ENCODE measurements at places on chromosomes 5 and 9. TPM values are rescaled to one million over a fixed set of nuclear protein-coding genes. Genes with fewer than 3 reads are reported as not detected.
A peak's percentile ranks its signal among the peaks of the same experiment; 100 is the strongest.

ABCA1 gene
- total RNA-seq: 58.3 TPM

DNAJB5 gene
- 89.7 TPM for total RNA-seq

DBN1 gene
- 160 TPM for total RNA-seq

OSTF1 gene
- total RNA-seq: 29.3 TPM

TERT gene
- total RNA-seq: not detected

SPAG8 gene
- total RNA-seq: 2.0 TPM

ADAMTSL2 gene
- total RNA-seq: 3.5 TPM

ABO gene
- total RNA-seq: 0.33 TPM

CARD19 gene
- total RNA-seq: 73.7 TPM

TXNDC8 gene
- not detected for total RNA-seq

AMBP gene
- total RNA-seq: not detected

SLC6A18 gene
- not detected for total RNA-seq

DNA sequence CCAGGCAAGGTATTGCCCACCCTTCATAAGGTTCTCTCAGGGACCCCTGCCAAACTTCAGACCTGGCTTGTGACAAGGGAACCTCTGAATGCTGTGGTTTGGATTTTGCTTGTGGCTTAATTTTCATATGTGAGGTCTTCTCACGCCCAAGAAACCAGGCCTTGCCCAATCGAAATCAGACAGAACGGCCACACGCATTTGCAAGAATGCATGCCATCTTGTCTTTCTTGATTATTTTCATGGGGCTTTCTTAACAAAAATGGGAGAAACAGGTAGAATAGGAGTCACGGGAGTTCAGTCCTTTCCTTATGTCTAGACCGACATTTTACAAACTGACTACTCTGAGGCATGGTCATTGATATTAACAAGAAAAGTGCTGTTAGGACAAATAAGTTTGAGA, 170.2 kb upstream of the PAPPA start:
- H3K4me3 ChIP-seq: no peak overlapping the region
- no peaks in the 10 kb centered on the region for H3K36me3 ChIP-seq
- DNase-seq: no peak
- no peaks in the 10 kb centered on the region for H3K27me3 ChIP-seq
- H3K27ac ChIP-seq: no peak overlapping the region

GRCh38 chr9:98973576-98973975, 29.9 kb downstream of the COL15A1 start:
- no peak for DNase-seq
- H3K4me1 ChIP-seq: peaks cover 70% of the 10 kb centered on the region
- no peaks in the 10 kb centered on the region for H3K36me3 ChIP-seq
- peak overlapping the region; percentile 87 for H3K27ac ChIP-seq
- H3K4me3 ChIP-seq: no peak overlapping the region
- no peaks in the 10 kb centered on the region for H3K27me3 ChIP-seq

- no peak for DNase-seq
- H3K36me3 ChIP-seq: no peaks in the 10 kb centered on the region
- peaks cover 52% of the 10 kb centered on the region for H3K4me1 ChIP-seq
- H3K27me3 ChIP-seq: no peaks in the 10 kb centered on the region
- peak overlapping the region; percentile 68 for H3K4me3 ChIP-seq
Measured at GRCh38 chr5:88884608-88884877, 1.6 kb upstream of the MEF2C start.

- no peak overlapping the region for H3K4me3 ChIP-seq
- H3K4me1 ChIP-seq: no peaks in the 10 kb centered on the region
- no peaks in the 10 kb centered on the region for H3K27me3 ChIP-seq
- H3K36me3 ChIP-seq: no peaks in the 10 kb centered on the region
Measured at GRCh38 chr5:35442885-35443639, 174.6 kb upstream of the SPEF2 start.

DNA sequence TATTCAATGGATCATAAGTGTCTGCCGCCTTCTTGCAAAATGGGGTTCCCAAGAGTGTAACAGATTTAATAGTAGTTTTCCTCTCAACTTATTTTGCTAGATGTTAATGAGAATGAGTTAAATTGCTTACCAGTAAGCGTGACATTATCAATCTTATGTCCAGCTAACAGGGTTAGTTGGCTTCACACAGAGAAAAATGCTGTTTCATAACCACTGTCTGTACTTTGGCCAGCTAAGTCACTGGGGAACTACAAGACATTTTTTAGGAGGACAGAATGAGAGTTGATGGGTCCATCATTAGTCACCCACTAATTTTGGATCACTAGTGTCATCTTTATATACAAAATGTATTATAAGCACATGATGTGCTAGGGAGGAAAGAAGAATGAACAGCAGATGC, 1.4 kb downstream of the CDC37L1 start:
- H3K27me3 ChIP-seq: no peaks in the 10 kb centered on the region
- peaks cover 12% of the 10 kb centered on the region for H3K36me3 ChIP-seq
- peak overlapping the region; percentile 100 for H3K27ac ChIP-seq
- DNase-seq: no peak

- H3K27me3 ChIP-seq: no peaks in the 10 kb centered on the region
- H3K4me3 ChIP-seq: no peak overlapping the region
- DNase-seq: no peak
- H3K4me1 ChIP-seq: no peaks in the 10 kb centered on the region
- H3K27ac ChIP-seq: no peak overlapping the region
- H3K36me3 ChIP-seq: no peaks in the 10 kb centered on the region
Measured at GRCh38 chr9:121880343-121880898, 212.7 kb downstream of the TTLL11 start.

- no peak overlapping the region for H3K4me3 ChIP-seq
- H3K36me3 ChIP-seq: no peaks in the 10 kb centered on the region
- peaks cover 11% of the 10 kb centered on the region for H3K4me1 ChIP-seq
- H3K27ac ChIP-seq: no peak overlapping the region
- no peak for DNase-seq
Measured at GRCh38 chr5:154652746-154653417, 102.3 kb upstream of the LARP1 start.

GRCh38 chr5:158100373-158100888, 241.5 kb upstream of the CLINT1 start:
- H3K27me3 ChIP-seq: no peaks in the 10 kb centered on the region
- H3K36me3 ChIP-seq: no peaks in the 10 kb centered on the region
- H3K4me3 ChIP-seq: no peak overlapping the region
- no peak overlapping the region for H3K27ac ChIP-seq

GRCh38 chr5:146653560-146653959, 137.6 kb upstream of the GPR151 start:
- H3K27me3 ChIP-seq: no peaks in the 10 kb centered on the region
- H3K4me1 ChIP-seq: no peaks in the 10 kb centered on the region
- no peak for DNase-seq
- no peak overlapping the region for H3K4me3 ChIP-seq
- no peaks in the 10 kb centered on the region for H3K36me3 ChIP-seq

GRCh38 chr5:171477101-171477500, 57.7 kb downstream of the FGF18 start:
- H3K27me3 ChIP-seq: no peaks in the 10 kb centered on the region
- no peak overlapping the region for H3K4me3 ChIP-seq
- no peak for DNase-seq
- H3K27ac ChIP-seq: no peak overlapping the region

- H3K27me3 ChIP-seq: no peaks in the 10 kb centered on the region
- peaks cover 38% of the 10 kb centered on the region for H3K4me1 ChIP-seq
- no peak overlapping the region for H3K27ac ChIP-seq
- no peak for DNase-seq
Measured at GRCh38 chr5:38540314-38540713, 16.1 kb downstream of the LIFR start.

GRCh38 chr9:124414612-124415011, 630 bp downstream of the PSMB7 start:
- peaks cover 21% of the 10 kb centered on the region for H3K4me1 ChIP-seq
- peak overlapping the region; percentile 67 for H3K27ac ChIP-seq
- no peaks in the 10 kb centered on the region for H3K27me3 ChIP-seq
- H3K36me3 ChIP-seq: peaks cover 37% of the 10 kb centered on the region

DNA sequence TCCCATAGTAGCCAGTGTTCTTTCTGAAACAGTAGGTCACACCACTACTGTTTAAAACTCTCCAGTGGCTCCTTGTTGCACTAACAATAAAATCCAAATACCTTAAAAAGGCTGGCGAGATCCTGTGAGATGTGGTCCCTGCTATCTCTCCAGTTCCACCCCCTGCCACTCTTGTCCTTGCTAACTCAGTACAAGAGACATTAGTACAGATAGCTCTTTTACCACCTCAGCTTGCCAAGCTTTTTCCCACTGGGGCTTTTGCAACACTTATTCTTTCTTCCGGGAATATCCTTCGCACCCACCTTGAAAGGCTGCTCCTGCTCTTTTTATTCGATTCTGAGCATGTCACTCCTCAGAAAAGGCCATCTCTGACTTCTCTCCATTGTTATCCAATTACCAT, 14.9 kb downstream of the NIPSNAP3B start:
- H3K4me3 ChIP-seq: no peak overlapping the region
- no peaks in the 10 kb centered on the region for H3K27me3 ChIP-seq
- H3K4me1 ChIP-seq: no peaks in the 10 kb centered on the region
- peaks cover 18% of the 10 kb centered on the region for H3K36me3 ChIP-seq

DNA sequence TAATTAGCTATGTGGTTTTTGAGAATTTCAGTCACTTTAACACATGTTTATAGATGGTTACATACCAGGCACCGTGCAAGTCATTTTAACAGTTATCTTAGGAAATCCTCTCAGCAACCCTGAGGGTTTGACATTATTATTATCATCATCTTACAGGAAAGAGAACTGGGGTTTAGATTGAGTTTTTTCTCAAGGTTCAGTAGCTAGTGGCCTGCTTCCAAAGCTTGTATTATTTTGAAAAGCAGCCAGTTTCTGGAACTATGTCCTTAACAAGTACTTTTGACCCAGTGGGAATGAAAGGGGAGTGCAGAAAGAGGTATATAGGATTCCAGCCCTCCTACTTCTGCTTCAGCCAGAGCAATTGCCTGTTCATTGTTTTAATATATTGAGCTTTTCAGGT, 157.5 kb downstream of the COMMD10 start:
- H3K27ac ChIP-seq: no peak overlapping the region
- H3K4me3 ChIP-seq: no peak overlapping the region
- DNase-seq: no peak
- H3K4me1 ChIP-seq: peaks cover 6% of the 10 kb centered on the region

- no peaks in the 10 kb centered on the region for H3K4me1 ChIP-seq
- no peak overlapping the region for H3K4me3 ChIP-seq
- DNase-seq: no peak
- no peaks in the 10 kb centered on the region for H3K36me3 ChIP-seq
- no peak overlapping the region for H3K27ac ChIP-seq
Measured at GRCh38 chr5:130868186-130868840, 296.7 kb downstream of the HINT1 start.

DNA sequence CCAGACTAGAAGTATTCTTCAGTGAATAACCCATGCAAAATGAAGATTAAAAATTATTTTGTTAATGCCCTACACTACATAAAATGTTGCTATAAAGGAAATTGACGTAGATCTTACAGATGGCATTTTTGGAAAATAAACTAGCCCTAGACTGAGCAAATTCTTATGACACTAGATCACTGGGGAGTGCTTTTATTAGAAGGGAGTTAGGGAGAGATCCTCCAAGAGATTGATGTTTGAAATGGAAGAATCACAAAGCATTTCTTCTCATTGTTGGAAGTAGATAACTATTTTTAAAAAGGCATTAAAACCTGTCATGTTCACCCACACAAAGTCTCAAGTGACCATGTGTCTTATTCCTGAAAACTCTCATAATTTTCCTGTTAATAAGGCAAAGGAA, 351.1 kb upstream of the TLE4 start:
- no peak overlapping the region for H3K4me3 ChIP-seq
- H3K36me3 ChIP-seq: no peaks in the 10 kb centered on the region
- no peak overlapping the region for H3K27ac ChIP-seq
- no peaks in the 10 kb centered on the region for H3K4me1 ChIP-seq

- no peaks in the 10 kb centered on the region for H3K27me3 ChIP-seq
- peaks cover 18% of the 10 kb centered on the region for H3K36me3 ChIP-seq
- no peak overlapping the region for H3K4me3 ChIP-seq
- H3K4me1 ChIP-seq: no peaks in the 10 kb centered on the region
Measured at GRCh38 chr5:65760504-65761275, 38.7 kb downstream of the NLN start.

GRCh38 chr5:78627766-78628165, 20.8 kb downstream of the LHFPL2 start:
- no peaks in the 10 kb centered on the region for H3K27me3 ChIP-seq
- H3K4me1 ChIP-seq: peaks cover 68% of the 10 kb centered on the region
- no peak for DNase-seq
- no peak overlapping the region for H3K27ac ChIP-seq

DNA sequence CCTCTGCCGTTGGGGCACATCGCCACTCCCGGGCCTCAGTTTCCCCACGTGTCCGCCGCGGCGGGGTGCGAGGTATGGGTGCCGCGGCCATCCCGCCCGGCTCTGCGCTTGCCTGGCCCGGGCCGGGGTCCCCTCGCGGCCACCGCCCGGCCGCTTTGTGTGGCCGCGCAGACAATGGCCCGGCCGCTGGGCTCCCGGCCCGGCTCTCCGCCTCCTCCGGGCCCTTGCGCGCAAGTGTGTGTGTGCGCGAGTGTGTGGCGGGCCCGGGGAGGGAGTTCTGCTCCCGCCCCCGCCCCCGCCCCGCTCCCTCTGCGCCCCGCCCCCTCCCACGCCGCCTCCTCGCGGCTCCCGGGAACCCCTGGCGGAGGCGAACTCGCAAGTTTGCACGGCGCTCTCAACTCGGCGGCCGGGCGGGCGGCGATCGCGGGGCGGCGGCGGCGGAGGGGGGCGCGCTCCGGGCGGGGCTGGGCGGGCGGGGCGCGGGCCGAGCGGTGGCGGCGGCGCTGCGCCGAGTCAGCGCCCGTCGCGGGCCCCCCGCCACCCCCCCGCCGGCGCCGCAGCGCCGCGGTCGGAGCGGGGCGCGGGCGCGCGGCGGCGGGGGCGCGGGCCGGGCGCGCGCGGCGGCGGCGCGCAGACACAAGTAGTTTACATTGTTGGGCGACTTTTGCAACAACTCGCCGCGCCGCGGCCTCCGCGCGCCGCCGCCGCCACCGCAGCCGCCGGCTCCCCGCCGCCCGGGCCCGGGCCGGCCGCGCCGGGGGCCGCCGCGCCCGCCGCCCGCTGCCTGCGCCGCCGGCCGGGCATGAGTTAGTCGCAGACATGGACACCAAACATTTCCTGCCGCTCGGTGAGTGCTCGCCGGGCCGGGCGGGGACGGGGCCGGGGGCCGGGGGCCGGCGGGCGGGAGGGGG, at the start of gene RXRA:
TSS of gene RXRA (plus strand) at position 643 of the 911 bp plus-strand sequence. CDS start at position 820, 177 bp downstream.
- H3K4me1 ChIP-seq: peaks cover 60% of the 10 kb centered on the region
- no peaks in the 10 kb centered on the region for H3K27me3 ChIP-seq
- peak within 1 kb of the TSS; percentile 97 for H3K27ac ChIP-seq
- H3K4me3 ChIP-seq: peak within 1 kb of the TSS; percentile 96

GRCh38 chr9:107504585-107505455, 15.3 kb upstream of the KLF4 start:
- H3K36me3 ChIP-seq: no peaks in the 10 kb centered on the region
- H3K27me3 ChIP-seq: no peaks in the 10 kb centered on the region
- no peak overlapping the region for H3K4me3 ChIP-seq
- H3K27ac ChIP-seq: peak overlapping the region; percentile 34
- DNase-seq: no peak

Data from esophagus muscularis mucosa (tissue), 4 donors.